NCI-H1105 treated with DMSO at 0.1 percent for 48 hours (cell line): ENCODE measurements at places on chromosomes 11 and 22.
A peak's percentile ranks its signal among the peaks of the same experiment; 100 is the strongest.

DNA sequence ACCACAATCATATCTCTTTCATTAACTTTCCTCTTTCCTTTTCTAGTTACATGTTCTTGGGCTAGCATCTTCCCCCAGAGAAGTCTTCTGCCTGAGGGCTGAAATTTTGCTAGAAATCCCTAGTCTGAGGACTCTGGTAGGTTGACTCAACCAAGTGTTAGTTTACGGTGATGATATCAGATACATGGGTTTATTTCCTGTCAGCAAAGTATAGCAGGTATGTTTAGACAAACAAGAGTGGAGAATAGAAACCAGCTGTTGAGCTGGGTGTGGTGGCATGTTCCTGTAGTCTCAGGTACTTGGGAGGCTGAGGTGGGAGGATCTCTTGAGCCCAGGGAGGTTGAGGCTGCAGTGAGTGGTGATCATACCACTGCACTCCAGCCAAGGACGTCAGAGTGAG, 11.2 kb downstream of the FOLR1 start:
- DNase-seq = no peak

DNA sequence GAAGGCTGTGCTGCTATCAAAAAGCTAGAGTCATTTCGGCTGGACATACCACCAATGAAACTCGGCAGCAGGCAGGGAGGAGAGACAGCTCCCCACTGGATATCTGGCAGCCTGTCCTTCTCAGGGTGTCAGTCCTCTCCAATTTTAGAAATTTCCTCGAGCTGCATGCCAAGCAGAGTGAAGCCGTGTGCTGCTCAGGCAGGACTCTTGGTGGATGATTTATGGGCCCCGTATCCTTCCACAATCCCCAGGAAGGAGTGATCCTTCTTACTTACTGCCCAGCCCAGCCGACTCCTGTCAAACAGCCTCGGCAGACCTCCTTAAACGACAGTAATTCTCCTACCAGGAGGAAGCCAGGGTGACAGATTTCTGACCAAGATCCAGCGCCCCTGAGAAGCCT, 410.4 kb downstream of the TENM4 start:
- no peak for DNase-seq

- peak; percentile 16 for DNase-seq
Observed at GRCh38 chr11:100825626-100826025, 138.5 kb downstream of the ARHGAP42 start.

GRCh38 chr11:127531167-127531566, 530.6 kb upstream of the KIRREL3 start:
- DNase-seq = no peak

DNA sequence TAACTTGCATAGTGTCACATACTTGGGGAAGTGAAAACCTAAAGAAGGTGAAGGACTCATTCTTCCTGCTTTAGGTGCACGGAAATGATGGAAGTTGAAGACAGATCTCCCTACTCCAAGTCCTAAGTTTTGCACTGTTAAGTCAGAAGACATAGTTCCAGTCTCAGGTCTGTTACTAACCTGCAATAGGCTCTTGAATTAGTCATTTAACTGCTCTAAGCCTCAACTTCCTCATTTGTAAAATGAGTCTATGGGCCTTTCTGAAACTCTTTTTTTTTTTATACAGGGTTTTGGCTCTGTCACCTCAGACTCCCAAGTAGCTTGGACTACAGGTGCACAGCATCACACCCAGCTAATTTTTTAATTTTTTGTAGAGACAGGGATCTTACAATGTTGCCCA, 30.8 kb upstream of the POU2AF1 start:
- no peak for DNase-seq

- DNase-seq = no peak
Observed at GRCh38 chr11:65524014-65524740, 706 bp upstream of the SCYL1 start.

GRCh38 chr11:8566613-8567210, 27.3 kb downstream of the STK33 start:
- peak; percentile 61 for DNase-seq

DNA sequence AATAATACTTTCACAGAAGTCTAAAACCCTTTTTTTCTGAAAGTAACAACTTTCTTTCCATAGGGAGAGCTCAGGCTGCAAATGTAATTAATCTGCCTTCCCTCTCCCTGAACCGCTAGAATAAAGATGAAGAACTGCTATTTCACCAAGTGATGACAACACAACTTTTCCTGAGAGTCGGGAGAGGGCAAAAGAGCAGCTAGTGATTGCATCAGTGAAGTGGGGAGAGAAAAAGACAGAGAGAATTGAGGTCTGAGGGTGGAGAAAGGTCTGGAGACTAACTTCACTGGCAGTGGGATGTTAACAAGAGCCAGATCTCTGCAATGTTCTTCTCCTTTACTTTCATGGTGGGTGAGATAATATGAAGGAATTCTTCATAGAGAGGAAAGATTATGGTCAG, 10.9 kb upstream of the MPEG1 start:
- no peak for DNase-seq
